ENCODE measurements at places on chromosomes 1 and 21.
A peak's percentile ranks its signal among the peaks of the same experiment; 100 is the strongest.

DNA sequence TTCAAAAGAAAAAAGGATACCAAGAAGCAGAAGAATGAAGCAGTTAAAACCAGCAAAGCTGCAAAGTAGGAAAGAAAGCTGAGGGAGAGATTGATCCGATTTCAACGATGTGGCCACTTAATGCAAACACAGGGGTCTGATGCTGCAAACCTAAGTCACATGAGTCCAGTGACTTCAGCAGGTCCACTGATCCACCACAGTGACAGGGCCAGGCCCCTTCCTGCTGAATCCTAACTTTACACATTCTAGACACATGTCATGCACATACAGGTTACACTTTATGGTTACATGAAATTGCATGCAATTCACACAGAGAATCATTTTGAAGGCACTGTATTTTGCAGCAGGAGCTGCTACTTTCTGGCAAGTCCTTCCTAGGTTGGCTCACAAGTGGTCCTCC is 59.0 kb upstream of the LBR start:
- DNase-seq = no peak

- no peak for DNase-seq
These were observed 13.5 kb downstream of the STPG1 start for GRCh38 chr1:24400065-24400464.

DNA sequence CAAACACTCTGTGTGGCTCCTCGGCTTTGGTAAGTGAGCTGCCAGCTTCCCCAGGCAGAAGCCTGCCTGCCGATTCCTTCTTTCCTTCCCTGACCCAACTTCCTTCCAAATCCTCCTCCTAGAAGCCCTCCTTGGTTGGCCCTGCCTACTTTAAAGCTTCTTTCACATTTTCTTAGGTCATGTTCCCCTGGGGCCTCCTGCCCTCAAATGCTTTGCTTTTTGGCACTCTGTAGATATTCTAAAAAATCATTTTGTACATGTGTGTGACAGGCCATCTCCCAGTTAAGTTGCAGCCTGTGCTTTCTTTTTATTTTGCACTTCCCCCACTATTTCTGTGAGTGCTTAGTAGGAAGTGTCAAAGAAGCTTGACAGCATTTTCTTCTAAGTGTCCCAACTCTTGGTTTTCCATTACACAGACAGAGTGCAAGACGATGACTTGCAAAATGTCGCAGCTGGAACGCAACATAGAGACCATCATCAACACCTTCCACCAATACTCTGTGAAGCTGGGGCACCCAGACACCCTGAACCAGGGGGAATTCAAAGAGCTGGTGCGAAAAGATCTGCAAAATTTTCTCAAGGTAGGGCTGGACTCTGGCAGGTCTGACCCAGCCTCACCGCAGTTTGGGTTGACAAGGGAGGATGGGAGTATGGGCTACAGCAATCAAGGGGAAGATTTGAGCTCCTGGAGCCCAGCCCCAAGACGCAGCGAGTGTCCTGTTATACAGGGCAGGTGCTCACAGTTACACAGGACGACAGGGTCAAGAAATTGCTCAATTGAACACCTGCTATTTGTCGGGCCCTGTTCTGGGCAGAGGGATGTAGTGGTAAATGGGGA is at the start of gene S100A9:
S100A9 (plus strand) TSS at position 2 of the 838 bp plus-strand sequence; CDS start at position 432, 430 bp downstream.
- no peak for DNase-seq

GRCh38 chr1:230054092-230054749 is 12.8 kb upstream of the GALNT2 start:
- no peak for DNase-seq

GRCh38 chr1:220121791-220122530 is 28.0 kb downstream of the IARS2 start:
- DNase-seq = no peak

DNA sequence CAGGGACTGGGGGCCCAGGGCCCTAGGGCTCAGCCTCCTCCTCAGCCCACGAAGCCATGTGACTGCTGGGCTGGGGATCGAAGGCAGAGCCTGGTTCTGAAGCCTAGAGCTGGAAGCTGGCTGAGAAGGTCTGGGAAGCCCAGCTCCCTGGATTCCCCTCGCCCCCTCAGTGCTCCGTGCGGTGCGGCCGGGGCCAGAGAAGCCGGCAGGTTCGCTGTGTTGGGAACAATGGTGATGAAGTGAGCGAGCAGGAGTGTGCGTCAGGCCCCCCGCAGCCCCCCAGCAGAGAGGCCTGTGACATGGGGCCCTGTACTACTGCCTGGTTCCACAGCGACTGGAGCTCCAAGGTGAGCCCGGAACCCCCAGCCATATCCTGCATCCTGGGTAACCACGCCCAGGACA is 9.1 kb downstream of the ADAMTSL4 start:
- DNase-seq = no peak

DNA sequence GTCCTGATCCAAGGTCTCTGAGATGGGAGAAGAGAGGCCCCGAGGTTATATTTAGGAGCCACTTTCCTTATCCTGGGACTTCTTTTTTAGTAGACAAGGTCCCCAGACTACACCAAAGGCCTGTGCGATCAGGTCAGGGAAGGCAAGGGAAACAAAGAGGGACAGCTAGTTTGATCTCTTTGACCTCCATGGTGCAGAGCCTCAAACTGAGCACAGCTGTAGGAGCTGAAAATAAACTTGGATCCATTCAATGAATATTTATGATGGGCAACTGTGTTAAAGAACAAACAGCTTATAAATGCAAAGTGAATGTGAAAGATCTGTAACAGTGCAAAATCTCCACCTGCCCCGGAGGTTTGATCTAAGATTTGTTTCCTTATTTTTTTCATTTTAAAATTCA is 256.6 kb downstream of the DYRK1A start:
- DNase-seq = no peak

- DNase-seq = no peak
These were observed 2.2 kb downstream of the GPR153 start for GRCh38 chr1:6258675-6259074.

DNA sequence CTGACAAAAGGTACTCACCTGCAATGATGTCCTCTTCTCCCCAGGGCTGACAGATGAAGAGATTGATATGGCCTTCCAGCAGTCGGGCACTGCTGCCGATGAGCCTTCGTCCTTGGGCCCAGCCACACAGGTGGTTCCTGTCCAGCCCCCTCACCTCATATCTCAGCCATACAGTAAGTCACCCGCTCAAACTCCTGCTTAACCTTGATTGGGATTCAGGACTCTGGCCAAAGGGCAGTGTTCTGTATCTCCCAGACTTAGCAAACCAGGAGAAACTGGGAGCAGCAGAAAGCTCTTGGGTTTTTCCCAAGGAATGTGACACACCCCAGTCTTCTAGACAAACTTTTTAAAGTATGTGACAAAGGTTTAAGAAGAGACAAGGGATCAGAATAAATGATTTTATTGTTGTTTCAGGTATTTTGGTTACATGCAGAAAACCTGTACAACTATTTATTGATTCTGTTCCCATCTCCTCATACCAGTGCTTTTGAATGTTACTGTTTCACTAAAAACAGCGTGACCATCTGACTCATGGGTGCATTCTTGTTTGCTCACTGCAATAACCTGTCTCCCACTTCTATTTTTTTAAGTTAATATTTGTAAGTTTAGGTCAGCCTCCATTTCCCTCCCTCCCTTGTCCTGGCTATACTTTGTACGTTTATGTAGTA is 124.6 kb downstream of the PEX14 start:
- no peak for DNase-seq

GRCh38 chr1:224641030-224641429 is 24.9 kb downstream of the CNIH3 start:
- DNase-seq = no peak

GRCh38 chr1:197021716-197022115 is 44.4 kb downstream of the CFHR5 start:
- no peak for DNase-seq

DNA sequence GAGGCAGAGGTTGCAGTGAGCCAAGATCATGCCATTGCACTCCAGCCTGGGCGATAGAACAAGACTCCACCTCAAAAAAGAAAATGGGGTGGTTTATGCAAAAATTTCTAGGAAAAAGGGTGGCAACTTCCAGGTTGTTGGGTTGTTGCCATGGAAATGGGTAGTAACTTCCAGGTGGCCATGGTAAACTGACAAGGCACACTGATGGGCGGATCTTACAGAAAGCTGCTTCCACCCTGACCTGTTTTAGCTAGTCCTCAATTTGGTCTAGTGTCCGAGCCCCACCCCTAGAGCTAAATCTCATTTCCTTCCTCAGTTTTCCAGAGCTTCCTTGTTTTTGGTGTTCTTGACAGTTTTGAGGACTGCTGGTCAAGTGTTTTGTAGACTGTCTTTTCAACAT is 13.6 kb downstream of the KLHDC7A start:
- DNase-seq = no peak

DNA sequence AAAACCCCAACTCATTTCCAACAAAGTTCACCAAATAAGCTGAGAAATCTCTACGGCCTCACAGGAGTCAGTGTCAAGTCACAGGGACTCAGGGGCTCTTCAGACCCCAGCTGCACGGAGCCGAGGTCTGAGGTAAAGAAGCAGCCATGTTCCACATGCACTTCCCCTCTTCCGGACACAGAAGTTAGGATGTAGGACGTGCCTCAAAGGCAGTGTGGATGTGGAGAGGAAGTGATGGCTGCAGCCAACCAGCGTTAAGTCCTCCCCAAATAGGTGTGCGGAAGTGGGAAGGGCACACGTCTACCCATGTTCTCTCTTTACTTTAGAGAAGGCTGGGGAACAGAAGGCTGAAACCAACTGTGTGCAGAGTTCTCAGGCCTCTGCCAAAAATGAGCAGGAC is 14.6 kb upstream of the NCF2 start:
- DNase-seq = no peak

- no peak for DNase-seq
These were observed 23.1 kb downstream of the VASH2 start for GRCh38 chr1:212973426-212973825.

DNA sequence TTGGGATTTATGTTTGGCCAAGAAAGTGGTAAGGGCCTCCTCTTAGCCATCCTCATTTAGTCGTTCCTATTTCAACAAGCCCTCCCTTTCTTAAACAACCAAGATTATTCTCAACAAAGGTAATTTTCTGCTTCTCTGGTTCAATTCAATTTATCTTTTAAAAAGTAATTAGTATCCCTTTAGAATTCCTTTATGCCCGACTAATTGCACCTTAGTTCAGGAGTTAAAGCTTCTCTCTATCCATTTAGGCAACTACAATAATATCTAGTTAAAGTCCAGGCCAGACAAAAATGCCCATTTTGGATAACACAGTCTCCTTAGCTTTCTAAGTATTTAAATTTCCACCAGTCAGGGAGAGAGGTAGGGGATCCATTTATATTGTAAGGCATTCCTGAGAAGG is 136.7 kb upstream of the MAGI3 start:
- DNase-seq = no peak

DNA sequence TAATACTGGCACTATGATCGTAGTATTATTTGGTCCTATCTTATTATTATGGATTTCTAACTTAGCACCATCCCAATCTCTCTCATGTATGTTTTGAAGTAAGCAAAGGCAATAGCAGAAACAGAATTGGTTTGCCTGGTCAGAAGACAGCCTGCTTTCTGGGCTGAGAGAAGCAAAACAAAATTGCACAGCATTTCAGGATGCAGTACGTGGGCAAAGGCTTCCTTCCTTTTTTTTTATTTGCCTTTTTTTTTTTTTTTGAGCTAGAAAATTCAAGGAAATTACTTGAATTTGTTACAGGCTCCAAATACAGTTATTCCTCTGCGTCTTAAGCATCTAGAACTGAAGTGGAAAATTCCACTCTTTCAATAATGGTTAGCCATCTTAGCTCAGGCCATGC is 8.8 kb downstream of the CDA start:
- no peak for DNase-seq

- DNase-seq = no peak
These were observed 70.8 kb upstream of the FMN2 start for GRCh38 chr1:240020871-240021270.

DNA sequence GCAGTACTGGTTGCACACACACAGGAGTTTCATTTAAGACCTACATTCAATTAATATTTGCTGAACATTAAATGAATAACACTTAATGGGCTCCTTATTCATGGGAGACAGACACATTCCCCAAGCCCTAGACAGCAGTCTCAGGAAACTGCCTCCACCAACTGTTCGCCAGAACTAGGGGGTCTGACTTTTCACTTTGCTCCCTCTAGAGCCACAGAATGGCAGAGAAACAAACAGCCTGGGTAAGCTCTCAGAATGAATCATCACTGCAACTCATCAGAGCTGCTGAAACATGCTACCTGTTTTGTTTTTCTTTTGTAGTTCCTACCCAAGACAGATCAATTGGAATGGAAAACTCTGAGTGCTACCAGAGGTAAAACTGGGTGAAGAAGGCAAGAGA is 31.7 kb downstream of the ELK4 start:
- DNase-seq = no peak

- peak; percentile 50 for DNase-seq
These were observed 354.0 kb upstream of the DUSP10 start for GRCh38 chr1:222095606-222096475.

DNA sequence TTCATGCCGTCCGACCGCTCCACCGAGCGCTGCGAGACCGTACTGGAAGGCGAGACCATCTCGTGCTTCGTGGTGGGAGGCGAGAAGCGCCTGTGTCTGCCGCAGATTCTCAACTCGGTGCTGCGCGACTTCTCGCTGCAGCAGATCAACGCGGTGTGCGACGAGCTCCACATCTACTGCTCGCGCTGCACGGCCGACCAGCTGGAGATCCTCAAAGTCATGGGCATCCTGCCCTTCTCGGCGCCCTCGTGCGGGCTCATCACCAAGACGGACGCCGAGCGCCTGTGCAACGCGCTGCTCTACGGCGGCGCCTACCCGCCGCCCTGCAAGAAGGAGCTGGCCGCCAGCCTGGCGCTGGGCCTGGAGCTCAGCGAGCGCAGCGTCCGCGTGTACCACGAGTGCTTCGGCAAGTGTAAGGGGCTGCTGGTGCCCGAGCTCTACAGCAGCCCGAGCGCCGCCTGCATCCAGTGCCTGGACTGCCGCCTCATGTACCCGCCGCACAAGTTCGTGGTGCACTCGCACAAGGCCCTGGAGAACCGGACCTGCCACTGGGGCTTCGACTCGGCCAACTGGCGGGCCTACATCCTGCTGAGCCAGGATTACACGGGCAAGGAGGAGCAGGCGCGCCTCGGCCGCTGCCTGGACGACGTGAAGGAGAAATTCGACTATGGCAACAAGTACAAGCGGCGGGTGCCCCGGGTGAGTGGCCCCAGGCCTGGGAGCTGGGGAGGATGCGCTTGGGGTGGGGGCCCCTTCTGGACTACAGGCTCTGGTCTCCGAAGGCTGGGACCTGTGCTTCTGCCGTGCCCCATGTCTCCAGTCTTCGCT is 1.1 kb downstream of the SKI start:
- peak; percentile 35 for DNase-seq

DNA sequence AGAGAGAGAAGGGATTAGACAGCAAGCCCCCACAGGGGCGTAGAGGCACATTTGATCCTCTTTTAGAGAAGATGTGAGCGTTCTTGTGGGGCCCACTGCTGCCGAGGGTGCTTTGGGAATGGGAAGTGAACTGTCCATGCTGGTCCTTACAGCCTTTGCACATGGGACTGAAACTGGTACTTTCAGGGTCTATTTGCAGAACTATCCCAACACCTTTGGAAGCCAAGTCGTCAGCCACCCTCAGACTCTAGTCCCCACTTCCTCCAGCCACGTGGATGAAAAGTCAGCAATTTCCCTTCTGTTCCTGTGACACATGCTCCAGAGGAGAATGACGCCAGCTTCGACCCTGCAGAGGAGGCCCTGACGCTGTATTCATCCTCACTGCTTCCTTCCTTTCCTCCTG is 2.6 kb upstream of the RAB7B start:
- DNase-seq = no peak
